ENCODE measurements at places on chromosomes 1 and 21. TPM values are rescaled to one million over a fixed set of nuclear protein-coding genes. Genes with fewer than 3 reads are reported as not detected.

DNA sequence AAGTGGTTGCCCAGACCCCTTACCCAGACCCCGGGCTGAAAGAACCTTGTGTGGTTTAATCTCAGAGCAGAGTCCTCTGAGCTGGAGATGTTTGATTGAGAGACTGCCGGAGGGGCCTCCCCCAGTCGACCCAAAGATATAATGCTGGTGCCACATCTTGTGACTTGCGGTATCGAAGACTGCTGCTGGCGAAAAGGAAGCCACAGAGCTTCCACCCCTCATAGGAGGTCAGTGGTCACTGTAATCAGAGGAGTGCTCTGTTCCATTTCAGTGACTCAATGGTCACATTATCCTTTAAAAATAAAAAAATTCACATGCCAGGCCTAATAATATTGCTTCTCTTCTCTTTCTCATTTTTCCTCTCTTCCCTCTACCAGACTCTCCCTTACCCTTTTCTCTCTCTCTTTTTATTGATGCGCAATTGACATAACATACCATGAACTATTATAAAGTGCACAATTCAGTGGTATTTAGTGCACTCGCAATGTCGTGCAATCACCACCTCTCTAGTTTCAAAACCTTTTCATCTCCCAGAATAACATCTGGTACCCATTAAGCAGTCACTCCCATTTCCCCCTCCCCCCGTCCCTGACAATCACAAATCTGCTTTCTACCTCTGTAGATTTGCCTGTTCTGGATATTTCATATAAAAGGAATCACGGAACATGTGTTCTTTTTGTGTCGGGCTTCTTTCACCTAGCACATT lies 52.6 kb upstream of the LYST start:
- DNase-seq: no peak

DNA sequence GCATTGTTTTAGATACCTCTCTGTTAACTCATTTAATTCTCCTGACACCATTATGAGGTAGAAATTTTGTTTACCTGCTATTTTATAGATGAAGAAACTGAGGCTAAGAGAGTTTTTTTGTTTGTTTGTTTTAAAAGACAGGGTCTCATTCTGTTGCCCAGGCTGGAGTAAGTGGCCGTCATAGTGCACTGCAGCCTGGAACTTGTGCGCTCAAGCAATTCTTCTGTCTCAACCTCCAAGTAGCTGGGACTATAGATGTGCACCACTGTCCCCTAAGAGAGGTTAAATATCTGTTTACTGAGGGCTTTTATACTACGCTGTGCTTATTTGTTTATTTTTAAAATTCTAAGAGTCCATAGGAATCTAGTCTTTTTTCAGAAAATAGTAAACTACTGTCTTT lies 43.7 kb upstream of the CACYBP start:
- DNase-seq: no peak

PGLYRP4 gene
- not detected for total RNA-seq

DNA sequence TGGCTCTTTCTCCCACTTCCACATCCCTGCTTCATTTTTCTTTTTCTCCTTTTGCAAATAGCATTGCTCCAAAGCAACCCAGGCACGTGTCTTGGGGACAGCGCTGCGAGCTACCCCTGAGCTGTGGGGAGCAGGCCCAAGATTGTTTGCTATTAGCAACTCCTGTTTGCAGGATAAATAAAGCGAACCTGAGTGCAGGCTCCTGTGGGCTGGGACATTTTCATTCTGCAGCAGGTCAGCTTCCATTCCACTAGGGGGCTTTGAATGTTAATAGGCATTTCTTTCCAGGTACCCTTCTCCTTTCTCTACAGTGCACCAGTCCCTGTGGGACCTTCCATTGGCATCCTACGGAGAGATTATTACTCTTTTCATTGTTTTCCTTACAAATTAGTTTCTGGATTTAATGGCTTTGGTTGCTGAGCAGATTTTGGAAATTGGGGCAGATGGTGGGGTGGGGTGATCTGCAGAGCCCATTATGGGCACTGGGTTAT lies 54.0 kb downstream of the OLFML3 start:
- DNase-seq: no peak

FCAMR gene
- not detected for total RNA-seq

- no peak for DNase-seq
These were observed 9.5 kb upstream of the GNPAT start for GRCh38 chr1:231231511-231231910.

Data from cardiac septum (tissue), 1 donor.